ENCODE measurements at places on chromosomes 2 and 18. TPM values are rescaled to one million over a fixed set of nuclear protein-coding genes. Genes with fewer than 3 reads are reported as not detected.

NXPH2 gene
- not detected for total RNA-seq

SELENOI gene
- 21.7 TPM for total RNA-seq

EVX2 gene
- total RNA-seq, result not detected

IL36G gene
- total RNA-seq, result 0.10 TPM

SKA1 gene
- total RNA-seq, result 17.1 TPM

CDH20 gene
- not detected for total RNA-seq

CTAGE1 gene
- total RNA-seq, result not detected

ID2 gene
- total RNA-seq, result 101 TPM

ALLC gene
- total RNA-seq, result 0.06 TPM

HOXD13 gene
- total RNA-seq, result 0.34 TPM

C1GALT1C1L gene
- total RNA-seq, result 1.2 TPM

ASB18 gene
- total RNA-seq, result not detected

CNOT11 gene
- 41.9 TPM for total RNA-seq

MTERF4 gene
- 25.1 TPM for total RNA-seq

PAIP2B gene
- 0.34 TPM for total RNA-seq

CPLX4 gene
- total RNA-seq, result not detected

SLC4A3 gene
- 2.4 TPM for total RNA-seq

CCL20 gene
- total RNA-seq, result 4.4 TPM

MAP2 gene
- 0.44 TPM for total RNA-seq

FOSL2 gene
- 44.6 TPM for total RNA-seq

ACMSD gene
- not detected for total RNA-seq

MC2R gene
- total RNA-seq, result not detected

MAPRE3 gene
- total RNA-seq, result 14.5 TPM

KIF3C gene
- 52.0 TPM for total RNA-seq

CCDC74B gene
- total RNA-seq, result 7.4 TPM

HOXD3 gene
- total RNA-seq, result 0.27 TPM

ACVR1C gene
- not detected for total RNA-seq

LINC00305 gene
- not detected for total RNA-seq

CHN1 gene
- 19.5 TPM for total RNA-seq

ABCG8 gene
- total RNA-seq, result not detected

SDC1 gene
- total RNA-seq, result 202 TPM

MLPH gene
- 289 TPM for total RNA-seq

PAPOLG gene
- total RNA-seq, result 8.6 TPM

AP1S3 gene
- total RNA-seq, result 25.2 TPM

RIT2 gene
- not detected for total RNA-seq

MYCN gene
- not detected for total RNA-seq

TCF4 gene
- total RNA-seq, result 2.5 TPM

POTEJ gene
- not detected for total RNA-seq

LGALSL gene
- total RNA-seq, result 11.2 TPM

TCF23 gene
- not detected for total RNA-seq

SRD5A2 gene
- not detected for total RNA-seq

PLB1 gene
- total RNA-seq, result 1.3 TPM
